Karpas-422 (cell line): ENCODE measurements at places on chromosomes 16 and 17. TPM values are rescaled to one million over a fixed set of nuclear protein-coding genes. Genes with fewer than 3 reads are reported as not detected.
A peak's percentile ranks its signal among the peaks of the same experiment; 100 is the strongest.

- peaks cover 22% of the 10 kb centered on the region for H3K4me1 ChIP-seq
- H3K27me3 ChIP-seq, result no peaks in the 10 kb centered on the region
- H3K27ac ChIP-seq, result no peak overlapping the region
- DNase-seq, result no peak
- H3K4me3 ChIP-seq, result peak overlapping the region; percentile 45
These were observed 21.6 kb upstream of the SMPD3 start for GRCh38 chr16:68469796-68470460.

DNA sequence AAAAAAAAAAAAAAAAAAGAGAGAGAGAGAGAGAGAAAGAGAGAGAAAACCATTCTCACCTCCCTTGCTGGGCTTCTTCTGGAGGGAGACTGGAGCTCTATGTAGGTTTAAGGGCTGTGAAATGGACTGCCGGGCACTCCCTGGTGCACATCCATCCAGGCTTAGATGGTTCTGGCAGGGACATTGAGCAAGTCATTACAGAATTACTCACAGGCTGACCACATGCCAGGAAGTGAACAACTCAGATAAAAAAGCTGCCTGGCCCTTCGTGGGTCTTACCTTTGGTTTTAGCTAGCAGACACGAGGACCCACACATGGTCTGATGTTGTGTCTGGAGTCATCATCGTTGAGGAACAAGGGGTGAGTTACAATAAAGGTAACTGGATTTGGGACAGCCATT lies 847.4 kb upstream of the EEF2KMT start:
- DNase-seq, result no peak
- H3K27ac ChIP-seq, result no peak overlapping the region
- H3K27me3 ChIP-seq, result no peaks in the 10 kb centered on the region
- no peaks in the 10 kb centered on the region for H3K4me1 ChIP-seq

GRCh38 chr17:57536289-57536688 lies 208.8 kb downstream of the CCDC182 start:
- peak overlapping the region; percentile 58 for H3K27ac ChIP-seq
- DNase-seq, result no peak
- H3K4me3 ChIP-seq, result no peak overlapping the region
- no peaks in the 10 kb centered on the region for H3K27me3 ChIP-seq

The QRICH2 gene
- total RNA-seq, result 3.1 and 3.7 TPM in 2 replicates

DNA sequence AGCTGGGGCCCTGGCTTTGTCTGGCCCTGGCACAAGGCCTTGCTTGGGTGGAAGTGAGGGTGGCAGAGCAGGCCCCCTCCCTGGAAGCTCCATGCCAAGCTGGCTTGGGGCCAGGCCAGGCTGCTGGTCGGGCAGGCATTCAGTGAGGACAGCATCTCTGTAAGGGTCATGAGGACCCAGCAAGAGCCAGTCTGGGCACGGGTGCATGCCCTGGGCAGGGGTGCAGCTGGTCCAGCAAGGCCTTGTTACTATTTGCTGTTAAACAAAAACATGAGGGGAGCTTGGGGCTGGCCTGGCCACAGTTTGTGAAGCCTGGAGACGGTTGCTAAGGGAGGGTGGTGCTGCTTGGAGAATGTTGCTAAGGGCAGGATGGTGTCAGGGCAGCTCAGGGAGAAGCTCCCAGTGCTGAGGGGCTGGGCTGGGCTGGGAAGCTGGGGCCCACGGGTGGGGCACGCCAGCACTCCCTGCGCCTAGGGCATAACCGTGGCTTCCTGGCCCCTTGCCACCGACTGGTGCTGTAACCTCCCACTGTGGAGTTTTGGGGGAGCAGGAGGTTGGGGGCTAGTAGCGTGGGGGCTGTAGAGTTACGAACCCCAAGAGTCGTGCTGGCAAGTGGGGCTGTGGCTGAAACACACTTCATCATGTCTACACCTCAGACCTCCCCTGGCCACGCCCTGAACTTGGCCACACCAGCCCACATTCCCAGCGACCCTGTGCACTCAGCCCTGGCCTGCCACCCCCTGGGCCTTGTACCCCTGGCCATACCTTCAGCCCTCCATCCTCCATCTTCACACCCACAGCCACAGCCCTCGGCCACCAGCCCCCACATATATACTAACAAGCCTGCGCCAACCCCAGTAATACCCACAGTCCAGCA lies 1.6 kb downstream of the TPPP3 start:
- H3K4me3 ChIP-seq, result no peak overlapping the region
- peaks cover 8% of the 10 kb centered on the region; the same call in 1 of the 2 replicates for H3K4me1 ChIP-seq
- no peak overlapping the region for H3K27ac ChIP-seq
- H3K27me3 ChIP-seq, result no peaks in the 10 kb centered on the region
- H3K36me3 ChIP-seq, result no peaks in the 10 kb centered on the region
- DNase-seq, result no peak

The SALL1 gene
- not detected in 2 replicates for total RNA-seq

The ST6GALNAC1 gene
- total RNA-seq, result not detected in 2 replicates

The CD300E gene
- not detected in 2 replicates for total RNA-seq

- no peak overlapping the region for H3K4me3 ChIP-seq
- no peak for DNase-seq
- H3K27ac ChIP-seq, result no peak overlapping the region
- no peaks in the 10 kb centered on the region for H3K36me3 ChIP-seq
- H3K27me3 ChIP-seq, result no peaks in the 10 kb centered on the region
These were observed 19.9 kb upstream of the ZNF750 start for GRCh38 chr17:82859431-82860403.

GRCh38 chr17:199806-200545 lies 18.5 kb upstream of the DOC2B start:
- H3K4me1 ChIP-seq, result no peaks in the 10 kb centered on the region
- H3K27me3 ChIP-seq, result no peaks in the 10 kb centered on the region
- no peak overlapping the region for H3K4me3 ChIP-seq
- no peaks in the 10 kb centered on the region for H3K36me3 ChIP-seq
- no peak overlapping the region for H3K27ac ChIP-seq
- no peak for DNase-seq

DNA sequence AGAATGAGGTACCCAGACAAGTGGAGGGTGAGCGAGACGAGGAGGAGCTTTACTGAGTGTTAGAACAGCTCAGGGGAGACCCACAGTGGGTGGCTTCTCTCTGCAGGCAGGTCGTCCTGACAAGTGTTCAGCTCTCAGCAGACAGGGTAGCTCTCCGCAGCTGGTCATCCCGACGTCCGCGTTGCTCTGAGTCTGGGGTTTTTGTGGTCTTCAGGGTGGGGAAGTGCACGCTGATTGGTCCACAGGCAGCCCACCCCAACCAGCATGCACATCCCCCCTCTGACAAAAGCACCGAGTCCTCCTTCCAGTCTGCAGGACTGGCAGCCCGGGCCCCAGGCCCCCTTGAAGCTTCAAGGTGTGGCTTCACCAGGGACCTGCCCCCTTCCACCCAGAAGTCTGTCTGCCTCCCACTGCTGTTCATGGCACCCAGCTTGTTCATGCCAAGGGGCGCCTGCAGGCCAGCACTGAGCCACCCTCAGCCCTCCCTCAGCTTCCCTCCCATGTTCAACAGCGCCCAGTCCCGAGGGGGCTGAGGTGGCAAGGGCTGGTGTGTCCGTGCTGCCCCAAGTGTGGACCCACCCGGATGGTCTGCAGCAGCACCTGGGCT lies 19.9 kb upstream of the WDR45B start:
- H3K4me1 ChIP-seq, result peaks cover 4% of the 10 kb centered on the region
- H3K36me3 ChIP-seq, result no peaks in the 10 kb centered on the region
- DNase-seq, result no peak
- H3K27me3 ChIP-seq, result no peaks in the 10 kb centered on the region
- no peak overlapping the region for H3K27ac ChIP-seq
